Stimulated activated CD8-positive, alpha-beta memory T cell treated with anti-CD3 and anti-CD28 coated beads, Interleukin-15, amount 100 ng/mL, for 24 hours (primary cell): ENCODE measurements at places on chromosomes 7 and 10.

DNA sequence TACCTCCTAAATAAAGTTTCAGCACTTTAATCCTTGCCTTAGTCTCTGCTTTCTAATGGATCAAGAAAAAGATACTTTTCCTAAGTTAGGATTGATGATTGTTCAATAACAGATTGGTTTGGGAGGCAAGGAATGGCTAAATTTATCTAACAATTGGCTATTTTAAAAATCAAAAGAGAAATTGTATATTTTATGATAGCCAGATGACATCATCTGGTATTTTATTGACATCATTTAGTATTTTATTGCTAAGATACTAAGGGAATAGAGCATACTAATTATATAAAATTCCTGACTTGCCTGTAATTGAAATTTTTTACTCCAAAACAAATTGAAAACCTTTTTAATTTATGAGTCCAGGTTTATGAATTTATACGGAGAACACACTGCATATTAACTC lies 19.3 kb upstream of the FAM13C start:
- DNase-seq = no peak

DNA sequence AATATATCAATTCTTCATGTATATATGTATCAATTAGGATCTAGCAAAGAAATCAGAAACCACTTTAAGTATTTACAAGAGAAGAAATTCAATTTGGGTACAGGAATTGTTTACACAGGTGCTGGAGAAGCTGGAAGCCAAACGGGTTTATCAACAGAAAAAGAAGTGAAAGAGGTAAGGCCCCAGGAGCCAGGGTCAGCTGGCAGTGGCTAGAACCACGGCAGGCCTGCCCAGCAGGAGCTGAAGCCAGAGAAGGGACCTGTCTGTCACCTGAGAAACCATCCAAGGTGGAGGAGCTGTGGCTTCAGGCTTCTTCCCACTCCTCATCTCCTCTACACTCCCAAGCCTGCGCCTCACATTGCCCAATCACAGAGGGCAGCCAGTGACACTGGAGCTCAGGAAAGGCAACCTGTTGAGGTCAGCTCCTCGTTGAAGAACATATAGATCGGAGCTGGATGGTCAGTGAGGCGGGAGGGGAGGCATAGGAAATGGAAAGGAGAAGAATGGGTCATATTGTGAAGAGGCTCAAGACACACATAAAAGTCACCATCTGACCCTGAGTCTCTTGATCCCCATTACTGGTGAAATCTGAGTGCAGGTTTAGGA lies 182.6 kb downstream of the REEP3 start:
- no peak for DNase-seq

- no peak for DNase-seq
Measured at GRCh38 chr7:90210475-90210874, 1.1 kb upstream of the STEAP2 start.

GRCh38 chr7:151133266-151133985 lies 34.1 kb downstream of the GBX1 start:
- DNase-seq = no peak

DNA sequence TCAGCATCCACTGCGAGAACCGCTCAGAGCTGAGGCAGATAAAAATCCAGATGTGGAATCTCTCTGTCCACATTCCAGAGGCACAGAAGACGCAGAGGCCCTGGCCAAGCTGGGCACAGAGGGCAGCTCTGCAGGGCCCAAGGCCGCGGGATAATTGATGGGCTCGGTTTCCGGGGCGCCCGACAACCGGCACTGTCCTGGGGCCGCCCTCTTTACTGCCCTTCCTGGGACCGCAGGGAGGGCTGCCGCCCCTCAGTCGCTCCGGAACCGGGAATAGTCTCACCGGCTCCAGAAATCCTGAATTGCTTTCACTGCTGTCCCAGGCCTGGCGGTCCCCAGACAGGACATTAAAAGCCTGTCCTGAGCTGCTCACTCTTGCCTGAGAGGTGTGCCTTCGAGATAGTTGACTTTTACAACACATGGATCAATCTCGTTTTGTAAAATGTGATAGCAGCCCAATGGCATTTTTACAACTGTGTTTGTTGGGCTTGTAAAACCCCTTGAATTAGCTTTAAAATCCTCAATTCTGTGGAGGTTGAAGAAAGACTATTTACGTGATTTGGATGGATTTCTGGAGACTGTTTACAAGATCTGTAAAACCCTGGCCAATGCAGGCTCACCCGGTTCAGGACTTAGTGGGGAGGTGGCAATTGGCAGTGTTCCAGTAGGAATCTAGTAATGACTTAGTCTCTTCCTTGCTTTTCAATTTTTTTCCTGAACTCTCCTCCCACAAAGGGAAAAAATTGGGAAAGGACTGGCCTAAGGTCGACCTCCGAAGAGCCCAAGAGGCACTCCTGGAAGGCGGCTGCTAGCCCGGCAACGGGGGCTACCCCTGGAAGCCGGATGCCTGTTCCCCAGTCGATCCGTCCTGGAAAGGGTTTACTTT lies 1.4 kb upstream of the HOXA6 start:
- no peak for DNase-seq

GRCh38 chr10:50501478-50501877 lies 122.3 kb downstream of the SGMS1 start:
- no peak for DNase-seq

GRCh38 chr7:43619213-43620012 lies 36.5 kb downstream of the STK17A start:
- DNase-seq = no peak

GRCh38 chr7:1025743-1026581 lies 18.4 kb upstream of the GPR146 start:
- no peak for DNase-seq

DNA sequence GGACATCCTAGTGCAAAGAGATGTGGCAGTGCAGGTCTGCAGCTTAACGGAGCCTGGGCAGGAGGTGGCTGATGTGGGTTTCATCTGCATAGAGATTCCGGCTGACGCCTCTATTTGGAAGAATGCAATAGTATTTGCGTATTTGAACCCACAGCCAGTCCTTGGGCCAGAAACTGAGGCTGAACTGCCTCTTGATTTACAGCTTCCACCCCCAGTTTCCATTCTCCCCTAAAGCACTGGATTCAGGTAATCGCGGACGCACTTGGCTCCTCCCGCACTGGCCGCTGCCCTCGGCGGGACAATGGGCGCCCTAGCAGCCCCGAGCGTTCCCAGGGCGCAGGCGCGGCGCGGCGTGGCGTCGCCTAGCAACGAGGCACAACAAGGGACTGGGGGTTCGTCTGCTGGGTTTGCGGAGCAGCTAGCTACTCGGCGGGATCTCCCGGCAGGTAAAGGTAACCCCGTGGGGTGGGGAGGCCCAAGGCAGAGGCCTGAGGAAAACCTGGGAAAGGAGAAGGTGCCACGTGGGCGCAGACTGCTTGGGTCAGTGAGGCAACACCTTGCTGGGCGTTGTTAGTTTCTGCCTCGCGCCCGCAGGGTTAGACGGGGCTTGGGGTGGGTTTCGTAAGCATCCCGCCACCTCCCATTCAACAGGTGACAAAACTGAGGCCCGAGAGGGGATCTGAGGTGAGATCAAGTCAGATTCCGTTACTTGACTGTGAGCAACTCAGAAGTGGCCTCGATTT lies at the start of gene ARMC3:
ARMC3 (plus strand) TSS at position 393 of the 743 bp plus-strand sequence. CDS start 3,944 bp downstream, outside the sequence.
- DNase-seq = peak; percentile 36

- DNase-seq = peak; percentile 27
Measured at GRCh38 chr10:89032141-89032891, 41.7 kb downstream of the FAS start.

DNA sequence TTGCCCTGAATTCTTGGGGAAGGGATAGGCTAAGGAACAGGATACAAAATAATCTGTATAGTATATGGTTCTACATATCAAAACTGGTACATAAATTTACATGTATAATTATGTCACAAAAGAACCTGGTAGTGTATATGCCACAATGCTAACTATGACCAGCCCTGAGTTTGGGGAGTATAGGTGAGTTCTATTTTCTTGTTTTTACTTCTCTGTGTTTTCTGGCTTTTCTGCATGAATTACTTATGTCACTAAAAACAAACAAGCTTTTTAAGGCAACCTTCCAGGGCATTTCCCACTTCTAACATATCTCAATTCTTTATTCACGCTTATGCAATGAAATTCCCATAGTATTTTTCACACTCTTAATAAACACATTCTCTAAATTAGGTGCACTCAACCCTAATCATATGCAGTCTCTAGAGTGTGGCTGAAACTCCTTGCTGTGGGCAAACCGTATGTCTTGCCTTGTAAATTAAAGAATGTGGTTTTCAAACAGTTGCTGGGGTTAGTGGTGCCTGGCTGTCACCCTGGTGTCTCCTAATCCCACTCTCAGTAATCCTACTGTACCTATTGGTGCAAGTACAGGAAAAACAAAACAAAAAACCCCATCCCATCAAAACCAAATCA lies 14.0 kb upstream of the INSIG1 start:
- no peak for DNase-seq

DNA sequence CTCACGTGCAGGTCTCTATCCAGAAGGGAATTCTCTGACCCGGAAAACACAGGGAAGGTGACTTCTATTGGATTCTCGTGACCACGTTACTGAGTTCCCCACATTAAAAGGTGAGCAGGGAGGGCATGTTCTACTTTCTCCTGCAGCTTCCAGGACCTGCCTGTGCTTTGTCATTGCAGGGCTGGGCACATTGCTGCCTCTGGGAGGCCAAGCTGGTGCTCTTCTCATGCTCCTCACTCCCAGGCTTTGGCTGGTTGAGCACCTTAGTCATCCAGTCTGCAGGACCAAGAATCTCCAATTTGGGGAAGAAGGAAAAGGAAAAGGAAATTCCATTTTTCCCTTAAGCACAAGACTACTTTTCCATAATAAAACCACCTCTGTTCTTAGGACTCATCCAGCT lies 86.5 kb upstream of the TMEM72 start:
- DNase-seq = no peak

- DNase-seq = no peak
Measured at GRCh38 chr10:103736763-103737162, 118.6 kb downstream of the SH3PXD2A start.

DNA sequence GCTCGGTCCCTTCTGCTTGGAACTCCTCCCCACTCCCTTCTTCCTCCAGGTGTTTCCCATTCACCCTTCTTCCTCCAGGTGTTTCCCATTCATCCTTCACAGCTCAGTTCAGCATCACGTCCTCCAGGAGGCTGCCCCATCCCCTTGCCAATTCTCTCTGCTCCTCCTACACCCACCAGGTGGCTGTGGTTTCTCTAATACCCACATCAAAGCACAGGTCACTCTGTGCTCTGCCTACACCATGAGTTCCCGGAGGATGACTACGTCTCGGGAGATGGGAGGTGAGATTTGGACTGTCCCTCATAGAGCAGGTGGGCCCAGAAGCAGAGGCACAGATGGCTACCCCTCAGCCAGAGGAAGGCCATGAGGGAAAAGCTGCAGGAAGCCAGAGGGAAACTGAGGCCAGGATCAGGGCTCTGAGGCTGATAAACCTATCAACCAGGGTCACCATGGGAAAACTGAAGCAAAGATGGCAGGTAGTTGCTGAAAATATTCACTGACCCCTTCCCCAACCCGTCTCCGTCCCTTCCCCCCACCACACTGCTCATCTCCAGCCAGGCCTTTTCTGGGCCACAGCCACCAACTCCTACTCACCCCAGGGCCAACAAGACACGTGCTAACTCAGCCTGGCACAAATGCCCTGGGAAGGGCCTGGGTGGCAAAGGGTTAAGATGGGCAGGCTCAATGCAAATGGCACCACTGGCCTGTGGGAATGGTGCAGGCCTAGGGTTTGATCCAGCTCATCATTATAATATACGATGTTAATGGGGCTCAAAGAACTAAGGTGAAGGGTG lies 56.6 kb upstream of the CPXM2 start:
- DNase-seq = no peak

DNA sequence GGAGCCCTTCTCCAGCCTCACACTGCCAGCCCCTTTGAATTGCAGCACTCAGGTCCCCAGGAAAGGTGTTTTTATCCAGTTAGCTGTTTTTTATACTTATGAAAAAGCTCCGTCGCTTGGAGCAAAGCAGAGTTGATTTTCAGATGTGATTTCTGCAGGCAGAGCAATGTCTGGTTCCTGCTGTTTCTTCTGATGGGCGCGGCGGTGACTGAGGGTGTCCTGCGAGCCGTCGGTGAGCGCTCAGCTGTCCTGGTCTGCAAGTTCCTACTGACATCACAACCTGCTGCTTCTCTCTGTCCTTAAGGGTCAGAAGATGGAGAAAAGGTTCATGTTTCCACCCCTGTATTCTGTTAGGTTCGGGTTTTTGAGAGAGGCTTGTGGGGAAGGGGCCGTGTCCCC lies 109.6 kb upstream of the FAM20C start:
- no peak for DNase-seq

DNA sequence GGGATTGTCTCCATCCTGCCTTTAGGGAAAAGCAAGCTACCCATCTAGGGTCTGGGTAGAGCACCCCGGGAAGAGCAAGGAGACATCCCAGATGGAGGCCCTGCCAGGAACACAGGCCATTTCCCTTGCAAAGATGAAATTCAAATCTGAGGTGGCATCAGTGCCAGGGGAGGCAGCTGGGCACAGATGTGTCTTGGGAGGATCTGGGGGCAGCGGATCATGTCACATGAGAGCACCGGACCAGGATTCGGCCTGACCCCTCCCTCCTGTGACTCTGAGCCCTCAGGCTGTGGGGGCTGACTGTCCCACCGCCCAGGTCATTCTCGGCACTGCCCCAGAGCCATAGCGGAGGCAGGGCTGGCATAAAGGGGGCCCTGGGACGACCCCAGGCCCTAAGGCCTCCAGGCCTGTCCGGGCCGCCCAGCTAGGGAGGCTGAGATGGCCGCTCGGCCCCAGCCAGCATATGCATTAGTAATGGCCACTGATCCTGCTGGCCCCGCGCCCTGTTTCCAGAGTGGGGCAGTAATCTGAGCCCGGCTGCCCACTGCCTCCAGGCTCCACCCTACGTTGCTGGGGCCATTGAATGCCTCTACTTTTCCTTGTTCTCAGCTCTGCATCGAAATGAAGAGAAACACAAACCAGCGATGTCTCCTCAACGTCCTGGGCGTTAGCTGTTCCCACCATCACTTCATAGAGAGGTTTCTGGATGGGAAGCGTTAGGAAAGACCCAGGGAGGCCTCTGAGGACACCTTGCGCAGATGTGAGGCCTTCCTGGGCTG lies 148.5 kb downstream of the UBE2H start:
- DNase-seq = no peak

GRCh38 chr10:125011926-125012705 lies 70.2 kb downstream of the ZRANB1 start:
- DNase-seq = no peak

- no peak for DNase-seq
Measured at GRCh38 chr10:60735244-60735643, 43.0 kb upstream of the CDK1 start.

- DNase-seq = no peak
Measured at GRCh38 chr10:30887839-30888238, 143.8 kb downstream of the ZNF438 start.
